NCI-H1436 (cell line): ENCODE measurements at places on chromosomes 3 and 15.

- DNase-seq = no peak
Measured at GRCh38 chr3:52118156-52118875, 35.9 kb downstream of the POC1A start.

- DNase-seq = no peak
Measured at GRCh38 chr15:50126072-50126471, 7.0 kb upstream of the ATP8B4 start.

- no peak for DNase-seq
Measured at GRCh38 chr3:160001850-160002623, 13.4 kb downstream of the IL12A start.

DNA sequence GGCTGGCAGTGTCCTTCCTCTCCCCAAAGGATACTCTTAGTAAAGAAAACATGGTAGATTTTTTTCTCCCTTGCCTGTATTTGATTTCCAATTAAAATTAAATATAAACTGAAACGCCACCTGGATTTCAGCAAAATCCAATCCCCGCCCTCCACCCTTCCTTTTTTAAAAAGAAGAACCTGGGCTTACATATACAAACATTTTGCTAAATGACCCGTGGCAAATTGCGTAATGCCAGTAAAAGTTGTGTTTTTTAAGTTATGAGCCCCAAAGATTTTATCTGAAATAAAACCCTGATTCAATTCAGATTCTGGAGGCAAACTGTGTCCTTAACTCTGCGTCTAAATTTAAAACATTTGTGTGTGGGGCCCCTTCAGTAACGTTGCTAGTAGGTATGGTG is 403.0 kb downstream of the FOXP1 start:
- no peak for DNase-seq

GRCh38 chr15:48718646-48719045 is 73.1 kb upstream of the FBN1 start:
- DNase-seq = no peak

DNA sequence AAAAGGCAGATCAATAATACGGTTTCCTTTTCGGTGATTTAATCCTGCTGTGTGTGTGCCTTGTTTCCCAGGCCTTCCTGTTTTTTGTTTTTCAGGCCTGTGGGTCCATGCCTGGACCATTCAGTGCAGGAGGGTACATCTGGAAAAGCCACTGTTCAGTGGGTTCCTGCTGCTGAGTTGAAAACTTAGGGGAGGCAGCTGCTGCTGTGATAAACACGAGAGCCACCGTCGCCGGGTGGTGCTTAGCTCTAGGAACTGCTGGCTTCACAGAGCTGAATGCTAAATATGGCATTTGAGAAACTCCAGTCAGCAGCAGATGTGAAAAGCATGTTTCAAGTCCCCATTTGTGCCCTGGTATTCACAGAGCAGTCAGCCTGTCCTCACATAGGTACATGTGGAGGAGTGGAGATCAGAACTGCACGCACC is 44.0 kb downstream of the SYNM start:
- DNase-seq = no peak
